Astrocyte of the spinal cord (primary cell): ENCODE measurements at places on chromosomes 6 and 20.

- no peak for DNase-seq
Observed at GRCh38 chr6:33053230-33053629, 20.2 kb downstream of the HLA-DPA1 start.

DNA sequence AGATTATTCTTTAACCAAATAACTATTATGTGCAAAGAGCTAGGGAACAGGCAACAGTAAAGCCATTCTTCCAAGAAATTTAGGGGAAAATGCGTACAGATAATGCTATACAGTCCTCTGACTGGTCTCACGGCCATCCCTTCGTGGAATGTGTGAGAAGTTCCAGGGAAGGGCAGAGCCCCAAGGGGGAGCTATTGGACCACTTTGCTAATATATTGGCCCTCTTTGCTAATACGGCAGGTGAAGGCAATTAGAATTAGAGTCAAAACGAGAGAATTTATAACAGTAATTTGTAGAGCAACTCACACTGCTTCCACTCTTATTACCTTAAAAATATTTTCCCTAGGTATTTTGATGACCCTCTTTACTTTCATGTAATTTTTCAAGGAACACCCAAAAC, 140.4 kb downstream of the IMPG1 start:
- peak; percentile 10 for DNase-seq

GRCh38 chr6:43990275-43990626, 137.0 kb downstream of the MRPL14 start:
- DNase-seq, result no peak

DNA sequence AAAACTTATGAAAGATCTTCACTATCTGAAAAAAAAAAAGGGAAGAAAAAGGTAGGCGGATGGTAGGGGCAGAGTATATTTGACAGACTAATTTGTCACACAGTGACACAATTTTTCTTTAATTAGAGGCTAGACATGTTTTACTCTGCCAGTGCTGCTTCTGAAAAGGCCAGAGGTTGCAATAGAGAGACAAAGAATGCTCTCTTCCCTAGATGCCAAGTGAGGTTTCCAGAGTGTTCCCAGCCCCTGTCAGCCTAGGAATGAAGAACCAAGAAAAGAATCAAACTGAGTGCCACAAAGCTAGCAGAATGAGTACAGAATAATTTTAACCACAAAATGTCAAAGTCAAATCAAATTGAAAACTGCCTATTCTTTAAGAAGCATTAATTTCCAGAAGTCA, 13.0 kb downstream of the PNISR start:
- no peak for DNase-seq

GRCh38 chr6:1610497-1611321, 994 bp downstream of the FOXC1 start:
- DNase-seq, result no peak

DNA sequence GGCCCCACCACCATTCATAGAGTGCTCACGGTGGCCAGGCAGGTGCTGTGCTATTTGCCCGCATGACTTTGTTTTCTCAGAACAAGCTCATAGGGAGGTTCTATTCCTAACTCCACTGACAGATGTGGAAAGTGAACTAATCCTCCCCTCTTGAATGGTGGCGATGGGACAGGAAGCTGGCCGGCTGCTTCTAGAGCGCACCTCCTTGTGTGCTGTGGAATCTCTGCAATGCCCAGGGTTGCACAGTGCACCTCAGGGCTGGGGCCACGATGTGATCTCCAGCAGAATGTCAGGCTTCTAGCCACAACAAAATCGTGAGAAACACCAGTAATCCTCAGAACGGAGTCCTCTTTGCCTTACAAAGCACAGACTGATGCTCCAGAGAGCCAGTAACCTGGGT, 53.8 kb upstream of the SLC22A23 start:
- no peak for DNase-seq

DNA sequence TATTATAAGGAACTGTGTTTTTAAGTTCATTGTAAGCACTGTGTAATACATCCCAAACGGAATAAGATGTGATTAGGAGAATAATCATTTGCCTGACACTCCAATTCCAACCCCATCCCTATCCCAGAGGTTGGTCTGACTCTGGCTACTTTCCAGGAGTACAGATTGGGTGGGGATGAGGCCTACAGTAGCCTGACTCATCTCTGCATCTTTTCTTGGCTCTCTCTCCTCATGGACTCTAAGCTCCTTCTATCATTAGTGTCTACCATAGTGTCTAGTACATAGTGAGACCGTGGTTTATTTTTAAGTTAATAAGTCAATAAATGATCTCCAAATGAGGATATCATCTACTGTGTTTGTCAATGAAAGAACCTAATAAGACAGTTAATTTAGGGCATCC, 92.2 kb upstream of the CNKSR3 start:
- DNase-seq, result no peak

DNA sequence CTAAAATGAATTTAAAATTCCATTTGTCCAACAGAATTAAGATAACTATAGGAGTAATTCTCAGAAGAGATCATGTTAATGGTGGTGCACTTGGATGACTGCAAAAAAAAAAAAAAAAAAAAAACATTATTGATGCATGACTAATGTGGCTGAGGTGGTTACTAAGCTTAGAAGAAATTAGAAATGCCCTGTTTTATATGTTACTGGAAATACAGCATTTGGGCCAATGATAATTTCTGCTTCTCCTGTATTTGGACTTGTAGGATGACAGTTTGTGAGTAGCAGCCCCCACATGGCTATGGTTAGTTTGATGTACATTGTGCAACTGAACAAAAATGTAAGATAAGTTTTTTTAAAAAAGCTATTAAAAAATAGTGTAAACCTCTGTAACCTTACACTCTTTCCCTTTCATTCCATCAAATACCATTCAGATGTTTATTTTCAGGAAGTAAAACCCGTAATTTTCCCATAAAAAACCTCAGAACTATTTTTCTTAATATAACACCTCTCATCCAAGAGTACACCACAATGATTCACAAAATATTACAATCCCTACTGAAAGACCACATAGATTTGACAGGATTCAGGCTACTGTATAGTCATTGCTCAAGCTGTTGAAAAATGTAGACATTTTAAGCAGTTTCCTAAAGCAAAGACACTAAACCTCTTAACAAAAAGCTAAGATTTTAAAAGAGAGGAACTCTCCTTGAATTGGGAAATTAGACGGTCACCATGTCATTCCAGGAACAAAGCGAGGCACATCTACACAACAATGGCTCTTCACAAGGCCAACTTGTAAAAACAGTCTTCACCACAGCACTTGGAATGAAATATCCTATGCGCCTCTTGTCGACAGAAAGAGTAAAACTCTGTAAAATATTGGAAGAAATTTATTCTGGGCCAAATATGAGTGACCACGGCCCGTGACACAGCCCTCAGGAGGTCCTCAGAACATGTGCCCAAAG, 83.0 kb downstream of the WDR27 start:
- DNase-seq, result peak; percentile 96

GRCh38 chr6:10410207-10411050, 4.4 kb downstream of the TFAP2A start:
- no peak for DNase-seq

DNA sequence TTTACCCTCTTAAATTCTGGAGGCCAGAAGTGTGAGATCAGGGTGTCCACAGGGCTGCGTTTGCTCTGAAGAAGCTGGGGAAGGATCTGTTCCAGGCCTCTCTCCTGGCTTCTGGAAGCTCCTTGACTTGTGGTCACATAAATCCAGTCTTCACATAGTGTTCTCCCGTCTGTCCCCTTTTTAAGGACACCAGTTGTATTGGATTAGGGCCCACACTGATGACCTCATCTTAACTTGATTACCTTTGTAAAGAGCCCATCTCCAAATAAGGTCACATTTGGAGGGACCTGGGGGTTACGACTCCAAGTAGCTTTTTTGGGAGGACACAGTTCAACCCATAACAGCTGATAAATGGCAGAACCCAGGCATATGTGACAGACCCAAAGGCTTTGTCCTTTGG, 20.0 kb upstream of the WFDC2 start:
- no peak for DNase-seq

DNA sequence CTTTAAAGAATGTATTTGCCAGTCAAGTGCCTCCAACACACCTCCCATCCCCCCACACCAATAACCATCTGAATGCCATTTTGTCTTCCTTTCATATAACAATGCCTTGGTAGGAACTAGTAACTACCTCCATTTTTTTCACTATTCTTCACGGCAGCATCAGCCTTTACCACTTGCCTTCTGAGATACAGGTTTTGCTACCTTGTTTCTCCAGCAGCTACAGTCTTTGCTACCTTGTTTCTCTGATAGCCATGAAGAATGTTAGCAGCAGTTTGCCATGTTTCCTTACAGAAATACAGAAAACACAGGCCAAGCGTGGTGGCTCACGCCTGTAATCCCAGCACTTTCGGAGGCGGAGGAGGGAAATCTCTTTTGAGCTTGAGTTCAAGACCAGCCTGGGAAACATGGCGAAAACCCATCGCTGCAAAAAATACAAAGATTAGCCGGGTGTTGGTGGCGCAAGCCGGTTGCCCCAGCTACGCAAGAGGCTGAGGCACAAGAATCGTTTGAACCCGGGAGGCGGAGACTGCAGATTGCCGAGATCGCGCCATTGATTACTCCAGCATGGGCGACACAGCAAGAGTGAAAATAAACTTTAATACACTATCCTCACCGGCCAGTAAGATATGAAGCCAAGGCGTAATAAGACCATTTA, 100.9 kb downstream of the HFE start:
- DNase-seq, result no peak

GRCh38 chr20:4297127-4297826, 281.9 kb upstream of the RNF24 start:
- no peak for DNase-seq

- DNase-seq, result peak; percentile 4
Observed at GRCh38 chr20:58808271-58809046, 42.2 kb downstream of the GNAS-AS1 start.

- DNase-seq, result no peak
Observed at GRCh38 chr20:57327820-57328219, 1.8 kb upstream of the SPO11 start.

DNA sequence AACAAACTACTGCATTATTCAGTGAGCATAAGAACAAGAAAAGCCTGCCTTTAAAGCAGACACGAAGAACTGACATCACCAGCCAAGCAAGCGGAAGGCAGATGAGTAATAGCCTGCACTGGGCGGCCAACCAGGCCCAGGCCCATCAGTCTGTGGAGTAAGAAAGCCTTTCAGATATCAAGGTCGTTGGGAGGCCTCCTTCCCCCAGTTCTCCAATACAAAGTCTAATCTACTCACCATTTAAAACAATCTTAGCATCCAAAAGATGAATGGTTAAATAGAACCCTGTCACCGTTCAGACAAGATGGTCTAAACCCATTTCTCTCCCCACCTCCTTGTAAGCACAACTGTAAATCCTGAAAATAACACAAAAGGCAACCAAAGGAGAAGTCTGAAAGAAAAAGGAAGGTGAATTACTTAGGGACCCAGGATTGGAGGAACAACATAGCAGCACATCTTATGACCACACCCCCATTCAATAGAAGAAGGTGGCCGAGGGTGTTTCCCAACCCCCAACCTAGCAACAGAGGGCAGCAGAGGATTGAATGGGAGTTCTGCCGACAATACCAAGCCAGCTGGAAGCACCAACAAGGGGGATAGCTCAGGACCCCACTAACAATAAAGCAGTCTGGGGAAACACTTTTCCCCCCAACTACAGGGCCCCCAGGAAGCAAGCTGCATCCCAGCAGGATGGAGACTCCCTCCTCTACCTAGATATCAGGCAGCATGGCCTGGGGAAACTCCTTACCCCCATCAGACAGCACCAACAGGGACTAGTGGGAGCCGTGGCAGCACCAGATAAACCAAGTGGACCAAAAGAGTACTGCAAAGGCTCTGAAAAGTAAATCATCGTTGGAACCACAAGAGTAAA, 67.9 kb downstream of the ZHX3 start:
- DNase-seq, result peak; percentile 93

- no peak for DNase-seq
Observed at GRCh38 chr6:154516276-154516675, 5.8 kb upstream of the CNKSR3 start.

DNA sequence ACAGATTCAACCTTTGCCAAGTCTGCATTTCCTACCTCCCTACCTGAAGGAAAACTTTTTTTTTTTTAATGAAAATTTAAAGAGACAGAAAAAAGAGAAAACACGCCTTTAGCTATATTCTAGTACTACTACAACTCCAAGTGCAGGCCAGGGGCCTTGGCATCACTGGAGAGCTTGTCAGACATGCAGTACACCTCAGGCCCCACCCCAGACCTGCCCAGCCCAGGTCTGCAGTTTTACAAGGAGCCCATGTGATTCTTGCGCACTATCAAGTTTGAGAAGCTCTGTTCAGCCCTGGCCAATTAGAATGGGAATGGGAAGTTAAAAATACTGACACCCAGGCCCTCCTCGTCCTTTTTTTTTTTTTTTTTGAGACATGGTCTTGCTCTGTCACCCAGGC, 85.0 kb downstream of the NFATC2 start:
- no peak for DNase-seq

DNA sequence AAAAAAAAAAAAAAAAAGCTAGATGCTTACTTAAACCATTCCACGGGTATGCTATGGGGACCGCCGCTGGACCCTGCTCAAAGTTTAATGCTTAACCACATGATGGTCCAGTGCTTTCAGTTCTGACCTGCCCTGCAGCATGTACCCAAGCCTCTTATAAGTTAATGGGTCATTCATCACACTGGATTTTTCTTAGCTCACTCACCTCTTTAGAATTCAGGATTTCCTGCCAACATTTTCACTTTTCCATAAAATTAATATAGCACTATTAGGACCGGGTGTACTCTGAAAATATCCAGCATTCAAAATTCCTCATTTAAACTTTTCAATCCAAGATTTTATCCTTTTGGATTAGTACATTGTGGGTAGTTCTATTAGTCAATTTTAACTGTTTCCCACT, 140.8 kb downstream of the ALDH8A1 start:
- peak; percentile 33 for DNase-seq

- no peak for DNase-seq
Observed at GRCh38 chr6:115717062-115717461, 343.6 kb downstream of the FRK start.

- no peak for DNase-seq
Observed at GRCh38 chr6:101534821-101535220, 141.3 kb downstream of the GRIK2 start.

- DNase-seq, result peak; percentile 95
Observed at GRCh38 chr6:108896111-108896661, 48.0 kb downstream of the ARMC2 start.

- no peak for DNase-seq
Observed at GRCh38 chr20:19943061-19943521, 74.1 kb upstream of the NAA20 start.

DNA sequence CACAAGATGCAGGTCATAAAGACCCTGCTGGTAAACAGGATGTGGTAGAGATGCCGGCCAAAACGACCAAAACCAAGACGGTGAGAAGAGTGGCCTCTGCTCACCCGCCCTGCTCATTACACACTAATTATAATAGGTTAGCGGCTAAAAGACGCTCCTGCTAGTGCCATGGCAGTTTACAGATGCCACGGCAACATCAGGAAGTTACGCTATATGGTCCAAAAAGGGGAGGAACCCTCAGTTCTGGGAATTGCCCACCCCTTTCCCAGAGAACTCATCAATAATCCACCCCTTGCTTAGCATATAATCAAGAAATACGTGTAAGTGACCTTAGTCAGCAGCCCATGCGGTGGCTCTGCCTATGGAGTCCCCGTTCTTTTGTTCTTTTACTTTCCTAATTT, 17.6 kb downstream of the BHLHE23 start:
- DNase-seq, result no peak
